GM23338 (cell line): ENCODE measurements at places on chromosomes 5 and 9. TPM values are rescaled to one million over a fixed set of nuclear protein-coding genes. Genes with fewer than 3 reads are reported as not detected.

- H3K4me3 ChIP-seq: no peak overlapping the region
- peak; percentile 28 for DNase-seq
- peaks cover 22% of the 10 kb centered on the region for H3K36me3 ChIP-seq
- H3K27me3 ChIP-seq: no peaks in the 10 kb centered on the region
- H3K27ac ChIP-seq: no peak overlapping the region
These were observed 6.4 kb downstream of the ISCA1 start for GRCh38 chr9:86275962-86276361.

GRCh38 chr5:1857256-1857600 lies 25.5 kb downstream of the IRX4 start:
- no peaks in the 10 kb centered on the region for H3K4me1 ChIP-seq
- no peak overlapping the region for H3K4me3 ChIP-seq
- H3K36me3 ChIP-seq: no peaks in the 10 kb centered on the region
- H3K27me3 ChIP-seq: peaks cover 8% of the 10 kb centered on the region; the same call in 1 of the 2 replicates
- DNase-seq: peak; percentile 44

DNA sequence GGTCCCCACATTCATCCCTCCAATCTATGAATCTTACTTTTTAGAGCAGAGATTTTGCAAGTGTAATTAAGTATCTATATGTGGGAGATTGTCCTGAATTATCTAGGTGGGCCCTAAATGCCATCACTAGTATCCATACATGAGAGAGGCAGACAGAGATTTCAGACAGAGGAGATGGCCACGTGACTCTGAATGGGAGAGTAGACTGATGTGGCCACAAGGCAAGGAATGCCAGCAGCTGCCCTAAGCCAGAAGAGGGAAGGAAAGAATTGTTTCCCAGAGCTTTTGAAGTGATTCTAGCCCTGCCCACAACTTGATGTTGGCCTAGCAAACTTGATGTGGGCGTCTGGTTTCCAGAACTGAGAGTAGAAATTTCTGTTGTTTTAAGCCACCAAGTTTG lies 90.1 kb upstream of the PCAT7 start:
- no peaks in the 10 kb centered on the region for H3K4me1 ChIP-seq
- DNase-seq: no peak
- H3K4me3 ChIP-seq: no peak overlapping the region
- peaks cover 10% of the 10 kb centered on the region; the same call in 1 of the 2 replicates for H3K36me3 ChIP-seq

GRCh38 chr5:149439899-149440542 lies 60.9 kb upstream of the IL17B start:
- peak; percentile 90 for DNase-seq
- H3K4me3 ChIP-seq: no peak overlapping the region
- no peak overlapping the region for H3K27ac ChIP-seq
- H3K36me3 ChIP-seq: no peaks in the 10 kb centered on the region
- H3K27me3 ChIP-seq: no peaks in the 10 kb centered on the region

- no peak for DNase-seq
- no peaks in the 10 kb centered on the region for H3K27me3 ChIP-seq
- H3K27ac ChIP-seq: no peak overlapping the region
- no peaks in the 10 kb centered on the region for H3K4me1 ChIP-seq
- no peaks in the 10 kb centered on the region; the same call in 1 of the 2 replicates for H3K36me3 ChIP-seq
These were observed 113.0 kb downstream of the KLHL3 start for GRCh38 chr5:137622850-137623249.

DNA sequence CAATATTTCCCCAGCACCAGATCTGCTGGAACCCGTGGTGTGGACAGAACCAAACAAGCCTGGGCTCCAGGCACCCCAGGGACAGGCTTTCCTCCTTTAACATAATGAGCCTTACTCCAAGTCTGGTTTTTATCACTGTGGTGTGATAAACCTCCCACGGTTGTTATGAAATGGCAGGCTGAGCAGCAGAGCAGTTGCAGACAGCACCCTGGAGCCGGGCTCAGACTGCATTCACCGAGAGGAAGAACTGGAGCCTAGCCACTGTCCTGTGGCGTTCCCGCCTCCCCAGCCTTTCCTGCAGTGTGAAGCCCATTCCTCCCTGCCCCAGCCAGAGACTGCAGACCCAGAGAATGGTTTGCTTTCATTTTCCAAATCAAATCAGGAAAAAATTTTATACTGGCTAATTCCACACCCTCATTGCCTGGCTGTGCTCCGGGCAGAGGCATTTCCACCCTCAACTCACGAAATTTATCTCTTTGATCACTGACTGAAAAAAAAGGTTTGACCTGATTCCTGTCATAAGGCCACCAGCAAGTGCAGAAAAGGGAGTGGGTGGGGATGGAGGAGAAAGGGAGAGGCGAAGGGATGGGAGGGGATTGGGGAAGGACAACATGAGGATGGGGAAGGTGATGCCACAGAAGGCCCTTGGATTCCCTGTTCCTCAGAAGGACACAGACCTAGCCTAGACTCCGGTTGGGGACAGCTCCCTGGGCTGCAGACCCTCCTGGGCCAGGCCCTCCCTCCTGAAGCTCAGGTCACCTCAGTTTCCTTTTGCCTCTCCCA lies 18.9 kb downstream of the IPPK start:
- H3K36me3 ChIP-seq: peaks cover 6% of the 10 kb centered on the region; the same call in 1 of the 2 replicates
- H3K27me3 ChIP-seq: no peaks in the 10 kb centered on the region
- no peak for DNase-seq
- H3K27ac ChIP-seq: no peak overlapping the region
- H3K4me3 ChIP-seq: no peak overlapping the region

- H3K4me1 ChIP-seq: no peaks in the 10 kb centered on the region; the same call in 1 of the 2 replicates
- H3K27me3 ChIP-seq: no peaks in the 10 kb centered on the region
- H3K27ac ChIP-seq: no peak overlapping the region
- no peak for DNase-seq
- H3K4me3 ChIP-seq: no peak overlapping the region
These were observed 50.7 kb upstream of the NKD2 start for GRCh38 chr5:957748-958485.

- DNase-seq: no peak
- peaks cover 3% of the 10 kb centered on the region; the same call in 1 of the 2 replicates for H3K4me1 ChIP-seq
- H3K27ac ChIP-seq: no peak overlapping the region
These were observed 65.8 kb downstream of the TSTD2 start for GRCh38 chr9:97567182-97567893.

GRCh38 chr9:92191801-92192200 lies 76.6 kb upstream of the SPTLC1 start:
- no peak for DNase-seq
- no peaks in the 10 kb centered on the region; the same call in 1 of the 2 replicates for H3K4me1 ChIP-seq
- no peak overlapping the region for H3K4me3 ChIP-seq
- H3K27me3 ChIP-seq: no peaks in the 10 kb centered on the region

DNA sequence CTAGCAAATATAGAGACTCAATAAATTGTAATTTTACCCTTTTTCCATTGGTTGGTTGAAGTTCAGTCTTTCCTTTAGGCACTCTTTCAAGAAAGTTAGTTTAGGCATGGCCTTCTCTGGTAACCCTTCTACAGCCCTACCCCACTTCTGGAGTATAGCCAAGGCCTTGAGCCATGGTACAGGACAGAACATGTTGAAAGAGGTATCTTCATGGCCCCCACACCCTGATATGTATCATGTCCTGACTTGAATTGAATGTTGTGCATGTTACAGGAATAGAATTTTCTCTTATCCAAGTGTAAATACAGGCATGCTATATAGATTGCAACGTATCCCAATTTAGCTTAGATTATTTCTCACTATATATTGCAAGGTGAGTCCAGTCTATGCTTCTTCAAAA lies 175.6 kb downstream of the CD180 start:
- no peak overlapping the region for H3K4me3 ChIP-seq
- no peaks in the 10 kb centered on the region for H3K4me1 ChIP-seq
- H3K36me3 ChIP-seq: no peaks in the 10 kb centered on the region
- no peak overlapping the region for H3K27ac ChIP-seq

- H3K4me3 ChIP-seq: no peak overlapping the region
- H3K27ac ChIP-seq: no peak overlapping the region
- H3K27me3 ChIP-seq: no peaks in the 10 kb centered on the region
- H3K36me3 ChIP-seq: no peaks in the 10 kb centered on the region
- H3K4me1 ChIP-seq: 0 out of 2 replicates have a peak, but pooled peaks cover 7% of the 10 kb centered on the region
These were observed 23.5 kb upstream of the SAP30L start for GRCh38 chr5:154422298-154422697.

DNA sequence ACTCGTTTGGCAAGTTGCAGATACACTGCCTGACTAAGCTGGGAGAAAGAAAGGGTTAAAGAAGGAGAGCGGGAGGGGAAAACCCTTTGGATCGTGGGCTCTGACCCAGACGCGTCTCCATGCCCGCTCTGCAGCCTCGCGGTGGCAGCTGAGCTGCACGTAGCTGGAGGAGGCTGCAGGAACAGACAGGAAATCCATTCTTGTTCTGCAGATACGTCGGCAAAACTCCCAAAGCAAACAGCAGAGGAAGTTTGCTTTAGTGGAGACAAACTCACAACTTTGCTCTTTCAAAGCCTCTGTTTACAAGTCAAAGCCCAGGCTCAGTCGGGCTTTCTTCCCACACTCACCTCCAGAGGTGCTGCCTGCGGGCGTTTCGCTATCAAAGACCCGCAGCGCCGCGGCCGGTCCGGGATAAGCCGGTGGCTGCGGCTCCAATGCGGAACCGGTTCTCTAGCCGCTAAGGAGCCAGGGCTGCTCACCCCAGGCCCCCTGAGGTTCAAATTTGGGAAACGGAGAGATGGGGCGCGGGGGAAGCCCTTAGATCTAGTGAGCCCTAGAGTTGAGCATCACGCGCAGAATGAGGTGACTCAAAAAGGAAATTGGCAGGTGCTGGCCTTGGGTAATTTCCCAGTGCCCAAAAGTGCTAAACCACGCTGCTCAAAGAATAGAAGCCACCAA lies 60.7 kb downstream of the MAT2B start:
- peak; percentile 82 for DNase-seq
- peaks cover 53% of the 10 kb centered on the region for H3K4me1 ChIP-seq
- peak overlapping the region; percentile 61 for H3K4me3 ChIP-seq
- no peaks in the 10 kb centered on the region for H3K36me3 ChIP-seq
- peaks cover 32% of the 10 kb centered on the region for H3K27me3 ChIP-seq

DNA sequence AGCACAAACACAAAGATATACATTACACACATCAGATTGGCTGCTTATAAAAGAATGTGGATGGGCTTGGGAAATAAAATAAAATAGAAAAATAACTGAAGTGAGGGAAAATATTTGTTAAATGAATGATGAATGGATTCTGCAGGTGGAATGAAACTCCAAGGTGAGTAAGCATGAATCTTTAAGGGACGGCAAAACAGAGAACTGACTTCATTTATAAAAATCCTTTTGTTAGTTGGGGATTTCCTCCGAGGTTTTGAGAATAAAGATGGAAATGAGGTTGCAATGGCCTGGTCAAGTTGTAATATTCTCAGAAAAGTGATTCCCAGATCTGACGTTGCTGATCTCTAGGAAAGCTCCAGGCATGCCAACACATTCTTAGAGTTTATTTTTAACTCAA lies 20.9 kb upstream of the SEMA6A start:
- no peaks in the 10 kb centered on the region for H3K27me3 ChIP-seq
- H3K4me1 ChIP-seq: no peaks in the 10 kb centered on the region; the same call in 1 of the 2 replicates
- H3K27ac ChIP-seq: no peak overlapping the region
- no peaks in the 10 kb centered on the region for H3K36me3 ChIP-seq
- DNase-seq: no peak

DNA sequence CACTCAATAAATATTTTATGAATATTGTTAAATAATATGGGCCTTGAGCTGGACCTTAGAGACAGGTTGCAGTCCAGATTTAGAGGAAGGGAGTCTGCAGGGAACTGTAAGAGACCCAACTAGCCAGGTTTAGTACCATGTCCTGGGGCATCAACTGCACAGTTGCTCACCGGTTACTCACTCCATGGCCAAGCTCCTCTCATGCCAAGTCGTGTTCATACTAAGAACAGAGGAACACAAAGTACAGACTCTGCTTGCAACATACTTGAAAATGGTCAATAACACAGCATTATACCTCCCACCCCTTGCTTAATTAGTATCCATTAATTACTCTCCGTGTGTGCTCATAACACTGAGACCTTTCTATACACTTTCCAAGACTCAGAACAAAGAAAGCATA lies 317.6 kb upstream of the PIK3R1 start:
- no peaks in the 10 kb centered on the region for H3K27me3 ChIP-seq
- DNase-seq: no peak
- no peak overlapping the region for H3K4me3 ChIP-seq
- no peak overlapping the region for H3K27ac ChIP-seq

GRCh38 chr9:86062845-86063693 lies 36.3 kb downstream of the GOLM1 start:
- no peak overlapping the region for H3K4me3 ChIP-seq
- no peak for DNase-seq
- no peaks in the 10 kb centered on the region for H3K36me3 ChIP-seq
- no peaks in the 10 kb centered on the region for H3K27me3 ChIP-seq

DNA sequence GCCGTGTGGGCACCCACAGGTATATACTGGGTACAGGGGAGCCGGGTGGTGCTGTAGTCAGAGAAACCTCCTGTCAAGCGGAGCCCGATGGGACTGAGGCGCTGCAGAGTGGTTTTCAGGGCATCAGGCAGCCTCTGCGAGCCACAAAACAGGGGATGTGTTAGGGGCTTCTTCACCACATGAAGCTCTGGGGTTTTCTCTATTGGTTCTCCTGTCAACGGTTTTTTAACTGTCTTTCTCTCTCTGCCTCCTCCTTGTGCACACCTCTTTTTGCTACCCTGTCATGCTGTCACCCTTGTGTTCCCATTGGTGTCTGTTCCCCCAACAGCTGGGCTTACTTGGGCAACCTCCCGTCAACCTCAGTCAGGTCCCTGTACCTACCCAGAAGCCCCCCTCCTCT lies 19.9 kb downstream of the RALGPS1 start:
- H3K36me3 ChIP-seq: no peaks in the 10 kb centered on the region
- peaks cover 16% of the 10 kb centered on the region for H3K4me1 ChIP-seq
- H3K4me3 ChIP-seq: no peak overlapping the region

DNA sequence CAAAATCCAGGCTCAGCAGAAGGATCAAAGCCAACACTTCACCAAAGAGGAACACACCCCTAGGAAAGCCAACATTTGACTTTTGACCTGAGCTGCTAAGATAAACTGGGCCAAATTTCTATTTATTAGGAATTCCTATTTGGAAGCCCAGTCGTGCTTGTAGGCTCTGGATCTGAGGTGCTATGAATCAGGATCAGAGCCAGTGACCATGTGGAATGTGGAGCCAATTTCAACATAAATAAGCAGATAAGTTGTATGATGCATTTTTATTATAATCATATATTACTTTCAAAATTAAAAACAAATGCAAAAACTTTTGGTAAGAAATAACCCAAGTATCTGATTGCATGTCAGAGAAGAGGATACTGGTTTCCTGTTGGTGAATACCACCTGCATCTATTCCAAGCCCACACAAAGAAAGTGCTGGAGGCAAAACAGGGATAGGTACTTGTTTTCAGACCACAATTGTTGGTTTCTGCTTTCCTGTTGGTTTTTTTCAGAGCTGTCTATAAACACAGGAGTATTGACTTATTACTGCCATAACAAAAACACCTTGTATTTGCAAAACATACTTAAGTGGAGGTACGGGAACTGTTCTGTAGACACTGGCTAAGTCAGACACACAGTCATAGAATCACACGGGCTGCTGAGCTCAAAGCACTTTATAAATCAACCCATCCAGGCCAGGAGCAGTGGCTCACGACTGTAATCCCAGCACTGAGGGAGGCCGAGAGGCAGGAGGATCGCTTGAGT lies 52.8 kb downstream of the ARL15 start:
- no peak for DNase-seq
- no peak overlapping the region for H3K27ac ChIP-seq
- H3K27me3 ChIP-seq: no peaks in the 10 kb centered on the region

The ACOT12 gene
- total RNA-seq: 1.4 TPM in 1 of 2 replicates, not detected in the other

The MED27 gene
- 18.4 and 35.0 TPM in 2 replicates for total RNA-seq

The CA9 gene
- not detected in 2 replicates for total RNA-seq

The C9orf72 gene
- total RNA-seq: 27.8 and 30.9 TPM in 2 replicates

The QRFP gene
- total RNA-seq: not detected in 2 replicates

The ERAP2 gene
- total RNA-seq: not detected in 2 replicates

The FAM169A gene
- total RNA-seq: 78.7 and 97.7 TPM in 2 replicates

The PLCXD3 gene
- total RNA-seq: 0.03 TPM in 1 of 2 replicates, not detected in the other
